ENCODE measurements at places on chromosomes 11 and 22.

DNA sequence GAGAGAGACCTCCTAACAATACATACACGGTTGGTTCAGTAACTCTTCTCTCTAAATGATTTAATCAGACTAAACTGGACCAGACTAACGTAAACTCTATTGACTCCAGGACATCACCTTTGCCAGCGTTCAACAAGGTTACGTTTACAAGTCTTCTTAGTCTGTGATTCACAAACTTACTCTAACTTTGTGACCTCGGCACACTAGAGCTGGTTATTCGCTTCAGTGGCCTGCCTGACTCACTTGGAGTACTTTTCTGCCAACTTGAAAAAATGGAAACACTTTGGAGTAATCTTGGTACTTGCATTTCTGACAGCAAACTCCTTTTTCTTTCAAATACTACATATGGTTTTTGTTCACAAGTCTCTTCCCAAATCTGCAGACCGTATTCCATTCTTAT, 26.2 kb downstream of the MTMR2 start:
- DNase-seq = no peak

DNA sequence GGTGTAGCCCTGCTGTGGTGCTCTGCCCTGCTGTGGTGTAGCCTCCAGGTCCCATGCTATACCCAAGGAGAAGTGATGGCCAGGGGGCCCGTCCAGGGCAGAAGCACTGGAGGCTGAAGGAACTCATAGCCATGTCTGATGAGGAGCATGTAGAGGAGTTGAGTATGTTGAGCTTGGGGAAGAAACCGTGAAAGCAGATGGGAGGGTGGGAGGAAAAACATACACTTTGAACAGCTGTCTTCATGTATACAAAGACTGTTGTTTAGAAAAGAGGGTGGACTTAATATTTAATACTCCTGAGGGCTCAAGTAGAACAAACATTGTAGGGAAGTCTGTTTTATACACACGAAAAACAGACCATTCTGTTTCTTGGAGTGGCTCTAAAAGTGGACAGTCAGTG, 26.6 kb upstream of the TTC12 start:
- no peak for DNase-seq

- DNase-seq = no peak
These were observed 29.9 kb upstream of the GRAMD4 start for GRCh38 chr22:46590334-46590733.

- DNase-seq = peak; percentile 5
These were observed 1.4 kb upstream of the TCN2 start for GRCh38 chr22:30605449-30606110.

GRCh38 chr11:2701898-2702434, 2.2 kb upstream of the KCNQ1OT1 start:
- no peak for DNase-seq

DNA sequence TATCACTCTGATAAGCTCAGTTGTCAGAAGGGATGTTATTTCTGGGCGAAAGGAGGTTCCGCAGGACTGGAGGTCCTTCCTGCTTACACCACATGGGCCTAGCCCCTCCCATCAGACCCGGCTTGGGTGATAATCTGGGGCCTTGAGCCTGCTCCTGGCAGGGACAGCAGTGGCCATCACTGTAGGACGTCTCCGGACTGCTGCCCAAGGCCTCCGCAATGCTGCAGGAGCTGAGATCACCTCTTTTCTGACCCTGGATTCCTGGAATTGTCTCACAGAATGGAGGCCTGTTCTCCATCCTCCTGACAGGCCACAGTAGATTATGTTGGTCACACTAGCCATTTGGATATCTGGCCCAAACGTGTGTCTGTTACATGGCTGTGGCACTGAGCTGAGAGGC, 9.2 kb upstream of the BIK start:
- no peak for DNase-seq

DNA sequence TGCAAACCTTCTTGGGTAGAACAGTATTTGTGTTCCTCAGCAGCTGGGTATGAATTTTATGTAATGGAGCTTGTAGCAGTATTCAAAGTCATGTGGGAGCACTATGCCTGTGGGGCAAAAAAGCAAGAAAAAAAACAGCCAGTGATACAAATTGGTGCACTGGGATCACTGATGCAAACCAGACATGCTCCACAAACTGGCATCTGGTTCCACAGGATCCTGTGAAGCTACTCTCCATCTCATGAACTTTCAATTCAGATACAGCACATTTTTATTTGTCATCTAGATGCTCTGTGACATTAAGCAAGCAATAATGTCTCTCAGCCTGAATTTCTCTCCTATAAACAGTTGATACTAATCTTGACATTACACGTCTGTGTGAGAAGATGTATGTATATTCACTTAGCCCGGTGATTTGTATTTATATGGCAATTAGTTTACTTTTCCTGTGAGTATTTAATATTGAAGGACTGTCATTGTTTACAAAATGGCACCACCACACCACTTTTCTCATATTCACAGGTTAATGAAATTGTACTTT, 208.5 kb upstream of the GRIA4 start:
- no peak for DNase-seq

DNA sequence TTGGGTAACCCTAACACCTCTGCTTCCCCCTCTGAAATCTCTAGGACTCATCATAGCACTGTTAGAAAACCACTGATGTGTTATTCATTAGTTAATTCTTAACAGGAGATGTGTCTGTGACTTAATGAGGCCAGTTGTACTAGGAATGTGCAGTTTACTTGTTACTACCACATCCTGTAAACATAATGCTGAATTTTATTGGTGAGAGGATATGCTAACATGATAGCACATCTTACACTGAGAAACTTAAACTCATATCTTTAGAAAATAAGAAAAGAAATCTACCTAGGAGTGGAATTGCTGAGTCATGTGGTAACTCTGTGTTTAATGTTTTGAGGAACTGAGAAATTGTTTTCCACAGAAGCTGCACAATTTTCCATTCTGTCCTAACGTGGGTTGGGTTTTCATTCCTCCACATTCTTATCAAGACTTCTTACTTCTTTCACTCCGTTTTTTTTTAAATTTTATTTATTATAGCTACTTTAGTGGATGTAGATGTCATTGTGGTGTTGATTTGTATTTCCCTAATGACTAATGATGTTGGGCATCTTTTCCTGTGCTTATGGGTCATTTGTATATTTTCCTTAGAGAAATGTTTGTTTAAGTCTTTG, 33.7 kb downstream of the RNF121 start:
- DNase-seq = no peak

DNA sequence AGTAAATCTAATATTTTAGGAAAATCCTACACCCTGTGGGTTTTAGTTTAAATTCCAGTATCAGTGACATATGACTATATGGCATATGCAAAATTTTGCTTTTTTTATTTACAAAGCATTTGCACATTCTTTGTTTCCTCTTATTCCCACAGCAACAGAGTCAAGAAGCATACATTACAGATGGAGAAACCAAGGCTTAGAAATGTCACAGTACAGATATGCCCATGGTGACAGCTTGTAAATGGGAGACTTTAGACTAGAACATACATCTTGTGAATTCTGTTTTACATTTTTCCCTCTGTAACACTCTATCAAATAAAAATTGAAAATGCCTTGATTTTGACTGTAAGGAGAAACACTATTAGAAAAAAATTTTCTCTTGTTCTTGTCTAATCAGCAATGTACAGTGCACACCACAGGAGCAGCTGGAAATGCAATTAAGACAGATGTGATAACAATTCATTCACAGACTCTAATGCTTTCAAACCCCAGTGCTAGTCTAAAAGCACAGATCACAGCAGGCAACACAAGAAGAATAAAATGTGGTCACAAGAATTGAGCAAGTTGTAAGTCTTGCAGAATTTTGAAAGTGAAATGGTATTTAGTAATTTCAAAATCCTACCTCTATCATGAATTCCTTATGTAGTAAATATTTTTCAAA, 375.9 kb downstream of the LUZP2 start:
- no peak for DNase-seq

GRCh38 chr11:13923716-13924650, 38.5 kb upstream of the SPON1 start:
- DNase-seq = no peak

- DNase-seq = no peak
These were observed 3.9 kb upstream of the MYBPC3 start for GRCh38 chr11:47356129-47356997.

DNA sequence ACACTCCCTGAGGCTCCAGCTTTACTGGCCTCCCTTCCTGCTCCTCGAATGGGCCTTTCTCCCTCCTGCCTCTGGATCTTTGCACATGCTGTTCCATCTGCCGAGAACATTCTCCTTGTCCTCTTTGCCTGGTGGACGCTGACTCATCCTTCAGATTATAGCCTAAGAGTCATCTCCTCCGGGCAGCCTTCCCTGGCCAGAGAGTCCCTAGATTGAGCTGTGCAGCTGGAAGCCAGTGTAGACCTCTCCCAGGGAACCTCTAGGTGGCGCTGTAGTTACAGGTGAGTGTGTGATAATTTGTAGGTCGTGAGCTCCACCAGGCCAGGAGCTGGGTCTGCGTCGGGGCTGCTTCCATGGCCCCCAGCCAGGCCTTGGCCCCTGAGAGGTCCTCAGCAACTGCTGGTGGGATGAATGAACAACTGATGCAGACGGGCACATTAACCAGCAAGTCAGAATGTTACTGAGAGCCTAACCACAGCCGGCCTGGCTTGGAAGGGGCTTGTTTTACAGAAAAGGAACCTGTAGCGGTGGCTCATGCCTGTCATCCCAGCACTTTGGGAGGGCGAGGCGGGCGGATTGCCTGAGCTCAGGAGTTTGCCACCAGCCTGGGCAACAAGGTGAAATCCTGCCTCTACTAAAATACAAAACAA, 8.7 kb downstream of the PNPLA5 start:
- peak; percentile 10 for DNase-seq
